LoVo (cell line): ENCODE measurements at places on chromosomes 6 and 20.

DNA sequence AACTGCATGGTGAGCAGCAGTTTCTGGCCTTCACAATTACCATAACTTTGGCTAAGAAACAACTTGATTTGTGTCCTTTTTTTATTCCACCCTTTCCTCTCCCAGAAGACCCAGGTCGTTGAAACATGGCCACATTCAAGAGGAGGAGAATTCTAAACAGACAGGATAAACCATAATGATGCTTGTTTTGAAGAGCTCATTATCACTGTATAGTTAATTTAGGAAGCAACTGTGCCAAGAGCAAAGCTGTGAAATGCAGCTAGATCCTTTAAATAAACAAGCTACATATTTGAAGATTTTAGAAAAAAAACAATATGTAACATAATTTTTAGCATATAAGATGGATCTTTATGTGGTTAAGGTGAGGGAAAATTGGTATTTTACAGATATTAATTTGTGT, 104.5 kb downstream of the KLHL32 start:
- DNase-seq, result no peak

DNA sequence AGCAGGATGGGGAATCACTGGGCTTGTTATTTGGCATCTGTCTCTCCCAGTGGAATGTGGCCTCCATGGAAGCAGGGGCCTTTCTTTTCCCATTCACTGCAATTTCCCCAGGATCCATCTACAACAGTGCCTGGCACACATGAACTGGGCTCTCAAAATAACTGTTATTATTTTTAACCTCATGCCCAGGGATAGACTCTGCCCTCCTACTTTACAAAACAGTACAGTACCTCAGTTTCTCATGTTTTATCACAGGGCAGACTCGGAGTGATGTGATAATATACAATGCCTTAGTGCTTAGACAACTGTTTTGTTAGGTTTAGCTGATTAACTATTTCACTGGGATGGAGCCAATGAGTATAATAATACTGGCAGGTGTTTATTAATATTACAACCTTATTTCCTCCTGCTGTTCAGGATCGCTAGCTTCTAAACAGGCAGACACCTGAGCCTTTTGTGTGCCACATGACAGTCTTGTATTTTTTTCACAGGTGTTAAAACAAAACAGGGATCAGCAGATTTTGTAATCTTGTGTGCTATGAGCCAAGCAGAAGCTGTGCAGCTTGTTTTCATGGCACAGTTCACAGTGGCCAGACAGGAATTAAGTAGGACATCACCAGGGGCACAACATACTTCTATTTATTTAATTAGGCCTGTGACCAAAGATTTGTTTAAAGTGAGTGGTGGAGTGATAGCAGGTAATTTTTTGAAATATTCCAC, 157.7 kb upstream of the EYA4 start:
- DNase-seq, result no peak

GRCh38 chr6:4943716-4944115, 60.1 kb downstream of the RPP40 start:
- no peak for DNase-seq

GRCh38 chr6:90227213-90227612, 69.4 kb downstream of the BACH2 start:
- no peak for DNase-seq

GRCh38 chr20:10177326-10177725, 41.3 kb upstream of the SNAP25 start:
- DNase-seq, result no peak

DNA sequence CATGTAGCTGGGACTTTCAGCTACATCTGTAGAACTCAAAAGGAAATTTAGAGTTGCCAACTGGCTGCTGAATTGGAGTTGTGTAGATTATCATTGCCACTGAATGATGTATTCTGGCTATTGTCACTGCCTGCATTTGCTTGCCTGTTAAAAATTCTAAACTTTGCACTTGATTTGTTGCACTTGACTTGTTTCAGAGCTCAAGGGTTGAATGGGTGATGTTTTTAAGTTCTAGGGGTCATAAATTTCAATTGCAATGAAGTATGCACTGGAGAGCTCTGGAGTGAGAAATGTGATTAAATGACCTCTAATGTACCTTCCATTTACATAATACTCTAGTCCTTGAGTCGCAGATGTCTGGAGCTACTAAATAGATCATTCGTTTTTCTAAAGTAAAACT, 102.4 kb downstream of the TNFRSF21 start:
- DNase-seq, result no peak

- no peak for DNase-seq
Measured at GRCh38 chr20:35489717-35490116, 34.3 kb downstream of the CEP250 start.

- DNase-seq, result no peak
Measured at GRCh38 chr20:40571639-40572038, 117.4 kb downstream of the MAFB start.

DNA sequence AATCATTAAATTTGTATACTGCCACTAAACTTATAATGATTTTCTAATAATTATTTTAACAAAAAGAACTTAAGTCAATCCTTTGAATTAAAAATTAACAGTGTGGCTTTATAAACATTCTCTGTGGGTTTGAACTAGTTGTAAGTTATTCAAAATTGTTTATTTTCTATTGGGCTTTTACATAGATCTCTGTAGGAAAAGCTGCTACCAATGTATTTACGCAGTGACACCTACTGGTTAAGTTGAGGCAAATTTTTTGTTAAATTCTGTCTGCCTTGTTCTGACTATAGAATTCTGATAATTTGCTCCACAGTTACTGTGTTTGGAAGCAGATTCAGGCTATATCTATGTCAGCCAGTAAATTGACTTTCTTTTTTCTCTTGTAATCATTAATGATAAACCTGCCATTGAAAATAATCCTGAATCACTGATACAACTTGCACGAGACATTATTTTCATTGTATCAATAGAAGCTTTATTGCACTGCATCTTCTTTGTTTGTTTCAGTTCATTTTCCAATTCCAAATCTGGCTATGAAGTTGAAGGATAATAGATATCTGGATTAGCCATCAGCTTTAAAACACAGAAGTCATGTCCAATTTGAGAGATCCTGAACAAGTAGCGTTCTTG, 66.0 kb upstream of the UTRN start:
- DNase-seq, result peak; percentile 68

DNA sequence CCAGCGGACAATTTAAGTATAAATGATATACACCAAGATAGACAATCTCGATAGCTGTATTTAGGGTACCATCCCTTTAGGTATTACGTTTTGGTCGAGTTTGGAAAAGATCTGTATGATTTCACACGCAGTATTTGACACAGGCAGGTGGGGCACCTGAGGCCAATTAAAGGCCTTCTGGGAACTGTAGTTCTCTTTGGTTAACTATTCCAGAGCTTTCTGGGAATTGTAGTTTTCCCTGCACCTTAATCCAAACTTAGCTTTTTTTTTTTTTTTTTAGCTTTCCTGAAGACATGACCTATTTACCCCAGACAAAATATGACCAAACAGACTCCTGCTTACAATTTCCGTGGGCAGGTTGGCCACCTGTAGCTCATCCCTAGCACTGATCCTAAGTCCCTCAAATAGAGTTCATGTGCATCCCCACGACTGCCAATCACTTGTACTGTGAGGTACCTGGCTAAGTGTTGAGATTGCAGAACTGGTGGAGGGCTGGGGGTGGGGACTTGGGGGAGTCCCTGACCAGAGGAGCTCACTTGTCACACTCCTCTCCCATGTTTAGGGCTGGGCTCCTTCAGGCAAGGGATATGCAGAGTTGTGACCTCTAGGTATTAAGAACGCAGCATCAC, 999 bp upstream of the EHMT2 start:
- peak; percentile 68 for DNase-seq

- no peak for DNase-seq
Measured at GRCh38 chr20:137668-138490, 4.5 kb upstream of the DEFB126 start.

DNA sequence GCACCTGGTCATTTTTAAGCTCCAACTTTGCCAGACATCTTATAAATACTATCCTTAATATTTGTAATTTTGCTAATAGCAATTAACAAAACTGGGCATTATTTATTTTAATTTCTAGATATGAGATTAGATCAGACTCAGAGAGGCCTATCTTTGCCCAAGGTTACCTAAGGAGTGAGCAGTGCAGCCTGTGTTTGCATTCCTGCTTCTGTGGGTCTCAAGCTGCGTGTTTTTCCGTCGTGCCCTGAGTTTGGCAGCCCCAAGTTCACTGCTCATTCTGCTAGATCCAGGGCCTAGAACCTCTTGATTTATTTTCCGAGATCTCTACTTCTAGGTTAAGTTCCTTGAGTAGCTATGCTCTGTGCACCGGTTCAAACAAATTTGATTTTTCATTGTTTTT, 11.0 kb upstream of the ADGRG6 start:
- DNase-seq, result no peak

DNA sequence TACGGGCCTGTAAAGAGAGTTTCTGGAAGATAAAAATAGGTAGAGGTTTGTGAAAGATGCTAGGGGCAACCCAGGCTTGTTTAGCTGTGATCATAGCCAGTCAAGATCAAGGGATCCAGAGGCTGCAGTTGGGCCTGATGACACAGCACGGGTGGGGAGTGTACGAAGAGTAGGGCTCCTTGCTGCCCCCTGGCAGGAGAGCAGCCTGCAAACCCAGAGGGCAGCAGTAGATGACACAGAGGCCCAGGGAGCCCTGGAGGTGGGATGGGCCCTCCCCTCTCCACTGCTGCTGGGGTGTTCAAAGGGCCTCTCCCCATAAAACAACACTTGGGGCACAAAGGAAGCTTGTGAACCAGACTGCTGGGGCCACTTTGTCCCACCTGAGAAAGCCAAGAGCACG, 47.2 kb downstream of the VEGFA start:
- DNase-seq, result peak; percentile 49

DNA sequence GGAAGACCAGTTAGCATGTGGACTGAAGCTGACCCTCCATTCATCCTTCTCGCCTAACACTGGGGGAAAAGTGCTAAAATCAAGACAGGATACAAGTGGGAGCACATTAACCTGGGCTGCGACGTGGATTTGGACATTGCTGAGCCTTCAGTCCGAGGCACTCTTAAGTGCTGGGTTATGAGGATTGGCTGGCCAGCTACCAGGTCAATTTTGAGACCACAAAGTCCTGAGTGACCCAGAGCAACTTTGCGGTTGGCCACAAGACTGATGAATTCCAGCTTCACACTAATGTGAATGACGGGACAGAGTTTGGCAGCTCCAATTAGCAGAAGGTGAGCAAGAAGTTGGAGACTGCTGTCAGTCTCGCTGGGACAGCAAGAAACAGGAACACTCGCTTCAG, 20.7 kb downstream of the FUCA2 start:
- DNase-seq, result no peak

- no peak for DNase-seq
Measured at GRCh38 chr6:3372184-3372846, 84.5 kb downstream of the SLC22A23 start.

GRCh38 chr20:7355051-7355450, 585.2 kb downstream of the HAO1 start:
- no peak for DNase-seq

GRCh38 chr6:22512686-22513427, 56.5 kb upstream of the HDGFL1 start:
- DNase-seq, result no peak

- peak; percentile 55 for DNase-seq
Measured at GRCh38 chr6:26250698-26251044, 114.3 kb upstream of the BTN3A2 start.

- no peak for DNase-seq
Measured at GRCh38 chr20:2171266-2171790, 69.7 kb downstream of the STK35 start.

- DNase-seq, result no peak
Measured at GRCh38 chr6:11922901-11923300, 89.2 kb upstream of the HIVEP1 start.

DNA sequence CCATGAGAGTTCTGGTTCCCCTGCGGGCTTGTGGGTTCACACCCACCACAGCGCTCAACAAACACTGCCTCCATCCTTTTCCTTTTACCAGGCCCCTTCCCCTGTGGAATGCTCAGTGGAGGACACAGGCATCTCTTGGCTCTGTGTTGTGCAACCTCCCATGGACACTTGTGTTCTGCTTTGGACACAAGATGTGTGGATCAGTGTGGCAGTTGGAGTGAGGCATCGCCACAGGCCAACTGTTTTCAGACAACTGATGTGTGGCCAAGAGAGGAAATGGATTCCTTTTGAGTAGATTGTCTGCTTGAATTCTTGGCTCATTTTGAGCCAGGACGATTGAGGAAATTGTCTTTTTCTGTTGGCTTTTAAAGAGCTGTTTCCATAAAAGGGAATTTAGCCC, 26.8 kb downstream of the CST8 start:
- no peak for DNase-seq

GRCh38 chr20:62061851-62062423, 3.7 kb downstream of the TAF4 start:
- no peak for DNase-seq

- DNase-seq, result no peak
Measured at GRCh38 chr20:18504479-18505060, 3.2 kb upstream of the SEC23B start.

GRCh38 chr20:20505554-20505953, 137.7 kb downstream of the INSM1 start:
- no peak for DNase-seq

- DNase-seq, result no peak
Measured at GRCh38 chr20:962683-963082, 39.4 kb downstream of the RSPO4 start.

DNA sequence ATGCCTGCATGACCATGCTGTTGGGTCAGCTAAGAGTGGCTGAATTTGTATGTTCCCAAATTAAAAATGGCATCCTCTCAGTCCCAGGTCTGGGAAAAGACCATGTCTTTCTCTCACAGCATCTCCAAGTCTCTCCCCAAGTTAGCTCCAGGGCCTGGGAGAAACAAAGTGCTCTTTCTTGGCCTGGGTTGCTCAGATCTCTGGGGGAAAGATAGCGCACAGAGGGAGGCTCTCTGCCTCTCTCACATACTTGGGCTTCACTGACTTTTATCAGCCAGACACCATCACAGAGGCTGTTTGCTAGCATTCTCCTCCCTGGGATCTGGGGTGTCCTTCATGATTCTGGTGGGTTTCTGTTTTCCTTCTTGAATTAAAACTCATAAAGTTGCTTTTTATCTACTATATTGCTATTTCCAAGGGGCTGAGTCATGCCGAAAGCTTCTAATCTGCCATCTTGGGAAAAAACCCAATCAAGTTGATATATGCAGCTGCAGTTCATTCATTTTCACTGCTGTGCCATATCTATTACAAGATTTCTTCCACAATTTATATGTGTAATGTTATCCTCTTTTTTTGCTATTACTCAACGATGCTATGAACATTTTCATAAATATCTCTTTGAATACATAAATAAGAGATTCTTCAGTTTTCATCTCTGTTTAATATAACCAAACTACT, 190.2 kb downstream of the MOXD1 start:
- DNase-seq, result no peak

GRCh38 chr6:41036601-41037000, 2.4 kb downstream of the UNC5CL start:
- no peak for DNase-seq

DNA sequence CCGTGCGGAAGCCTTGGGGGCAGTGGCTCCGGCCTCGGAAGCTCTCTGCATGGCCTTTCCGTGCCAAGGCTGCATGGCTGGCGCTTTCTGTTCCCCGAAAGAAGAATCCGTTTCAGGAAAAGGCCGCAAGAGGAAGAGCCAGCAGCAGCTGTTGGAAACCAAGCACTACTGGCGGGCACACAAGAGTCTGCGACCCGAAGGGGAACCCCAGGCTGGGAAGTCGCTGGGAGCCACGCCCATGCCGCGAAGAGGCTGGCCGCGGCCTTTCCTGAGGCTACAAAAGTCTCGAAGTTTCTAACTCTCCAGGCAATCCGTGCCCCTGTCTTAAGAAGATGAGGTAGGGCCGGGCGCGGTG, at the start of gene CGAS:
CGAS (minus strand) TSS at position 191 of the 355 bp plus-strand sequence; CDS start at position 75, 116 bp downstream.
- peak; percentile 82 for DNase-seq

- DNase-seq, result no peak
Measured at GRCh38 chr20:23727016-23727415, 23.7 kb downstream of the CST1 start.

- no peak for DNase-seq
Measured at GRCh38 chr6:142568857-142569597, 267.2 kb downstream of the ADGRG6 start.
